ENCODE measurements at places on chromosomes 6 and 20. TPM values are rescaled to one million over a fixed set of nuclear protein-coding genes. Genes with fewer than 3 reads are reported as not detected.

The PCK1 gene
- total RNA-seq: 1.8 TPM

The NMBR gene
- 0.41 TPM for total RNA-seq

The ARFGEF3 gene
- total RNA-seq: 1.8 TPM

The SLA2 gene
- total RNA-seq: not detected
